Memory B cell (primary cell): ENCODE measurements at places on chromosomes 4 and X.
A peak's percentile ranks its signal among the peaks of the same experiment; 100 is the strongest.

DNA sequence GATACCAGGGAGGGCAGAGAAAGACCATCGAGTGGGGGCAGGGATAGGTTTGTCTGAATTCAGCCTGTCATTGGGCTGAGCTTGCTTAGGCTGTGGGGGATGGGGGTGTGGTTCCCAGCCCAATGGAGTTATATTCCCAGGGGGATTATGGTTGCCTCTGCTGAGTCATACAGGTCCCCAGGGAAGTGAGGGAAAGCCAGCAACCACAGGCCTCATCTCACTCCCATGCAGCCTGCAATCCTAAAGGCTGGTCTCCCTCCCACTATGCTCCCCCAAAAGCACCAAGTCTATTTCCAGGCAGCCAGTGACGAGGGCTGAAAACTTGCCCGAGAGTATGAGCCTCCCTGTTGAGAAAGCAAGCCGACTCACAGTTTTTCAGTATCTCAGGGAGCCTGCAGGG, 39.3 kb downstream of the AFM start:
- no peak for DNase-seq

- DNase-seq = no peak
These were observed 164.6 kb downstream of the PRKX start for GRCh38 chrX:3548765-3549391.

- peak; percentile 24 for DNase-seq
These were observed 32.6 kb downstream of the DOCK11 start for GRCh38 chrX:118528071-118528737.

DNA sequence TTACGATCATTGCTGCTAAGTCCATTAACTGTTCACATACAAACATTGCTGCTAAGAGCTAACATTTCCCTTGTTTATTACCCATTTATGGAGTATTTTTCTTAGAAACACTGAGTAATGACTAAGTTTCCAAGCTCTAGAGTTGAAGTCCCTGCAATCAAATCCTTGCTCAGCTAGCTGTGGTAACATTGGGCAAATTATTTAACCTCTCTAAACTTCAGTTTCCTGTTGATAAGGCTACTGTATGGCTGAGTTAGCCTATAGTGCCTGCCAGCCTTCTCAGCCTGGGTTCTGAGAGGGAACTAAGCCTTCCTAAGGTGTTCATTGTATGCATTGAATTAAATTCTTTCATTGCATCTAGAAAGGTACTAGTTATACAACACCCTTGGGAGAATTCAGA, 15.2 kb upstream of the SCOC start:
- no peak for DNase-seq

GRCh38 chr4:100736641-100737451, 219.0 kb upstream of the EMCN start:
- DNase-seq = no peak

GRCh38 chr4:77040270-77040669, 35.5 kb downstream of the CCNI start:
- no peak for DNase-seq

GRCh38 chr4:25075129-25075528, 44.4 kb upstream of the LGI2 start:
- DNase-seq = no peak

GRCh38 chr4:175562111-175562510, 250.0 kb downstream of the GPM6A start:
- DNase-seq = no peak

GRCh38 chr4:141669501-141669900, 33.1 kb downstream of the IL15 start:
- DNase-seq = no peak
